Esophagus muscularis mucosa (tissue), 4 donors: ENCODE measurements at places on chromosomes 2 and 18. TPM values are rescaled to one million over a fixed set of nuclear protein-coding genes. Genes with fewer than 3 reads are reported as not detected.

DNA sequence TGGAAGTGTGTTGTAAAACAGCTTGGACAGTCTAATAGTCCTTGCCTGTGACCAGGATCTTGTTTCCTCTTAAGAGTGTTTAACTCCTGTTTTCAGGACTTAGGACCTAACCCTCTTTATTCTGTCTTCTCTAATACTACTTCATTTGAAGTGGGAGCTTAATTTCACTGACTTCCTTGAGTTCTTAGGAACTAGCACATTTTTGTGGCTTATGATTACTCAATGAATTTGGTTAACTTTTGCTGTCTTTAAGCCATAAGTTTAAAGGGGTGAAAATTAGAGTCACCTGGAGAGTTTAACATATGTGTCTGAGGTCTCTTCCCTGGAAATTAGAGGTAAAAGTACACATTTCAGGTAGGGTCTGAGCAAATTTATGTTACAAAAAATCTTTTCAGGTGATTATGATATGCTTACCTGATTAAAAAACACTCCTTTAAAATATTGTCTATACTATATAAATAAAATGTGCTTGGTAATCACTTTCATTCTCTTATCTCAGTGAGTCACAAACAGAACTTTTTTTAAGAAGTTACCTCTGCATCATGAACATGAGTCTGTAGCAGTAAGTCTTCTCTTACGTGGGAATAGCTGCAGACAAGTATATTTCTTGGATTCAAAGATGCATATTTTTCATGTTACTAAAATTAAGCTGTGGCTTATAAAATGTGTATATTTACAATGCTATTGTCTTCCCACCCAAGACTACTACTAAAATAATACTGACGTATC is 52.7 kb downstream of the ATP9B start:
- no peak for DNase-seq

DNA sequence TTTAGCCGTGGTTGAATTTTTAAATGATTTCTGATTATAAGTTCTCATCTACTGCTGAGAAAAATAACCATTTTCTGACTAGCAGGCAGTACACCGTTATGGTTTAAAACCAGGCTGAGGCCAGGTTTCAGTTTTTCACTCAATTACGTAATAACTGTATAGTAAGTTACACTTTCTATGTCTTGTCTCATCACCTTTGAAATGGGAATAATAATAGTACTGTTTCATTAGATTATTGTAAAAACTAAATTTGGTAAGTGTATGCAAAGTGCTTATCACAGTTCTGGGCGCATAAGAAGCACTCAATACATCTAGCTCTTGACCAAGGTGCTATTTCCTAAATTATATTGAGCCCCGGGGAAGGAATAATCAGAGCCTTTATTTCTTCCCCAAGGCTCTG is 76.8 kb downstream of the LIMS1 start:
- no peak for DNase-seq

Gene DAW1
- total RNA-seq, result not detected

- DNase-seq, result no peak
These were observed 64.9 kb downstream of the CDH2 start for GRCh38 chr18:28112056-28112470.

- DNase-seq, result no peak
These were observed 32.5 kb downstream of the NABP1 start for GRCh38 chr2:191710411-191710900.

DNA sequence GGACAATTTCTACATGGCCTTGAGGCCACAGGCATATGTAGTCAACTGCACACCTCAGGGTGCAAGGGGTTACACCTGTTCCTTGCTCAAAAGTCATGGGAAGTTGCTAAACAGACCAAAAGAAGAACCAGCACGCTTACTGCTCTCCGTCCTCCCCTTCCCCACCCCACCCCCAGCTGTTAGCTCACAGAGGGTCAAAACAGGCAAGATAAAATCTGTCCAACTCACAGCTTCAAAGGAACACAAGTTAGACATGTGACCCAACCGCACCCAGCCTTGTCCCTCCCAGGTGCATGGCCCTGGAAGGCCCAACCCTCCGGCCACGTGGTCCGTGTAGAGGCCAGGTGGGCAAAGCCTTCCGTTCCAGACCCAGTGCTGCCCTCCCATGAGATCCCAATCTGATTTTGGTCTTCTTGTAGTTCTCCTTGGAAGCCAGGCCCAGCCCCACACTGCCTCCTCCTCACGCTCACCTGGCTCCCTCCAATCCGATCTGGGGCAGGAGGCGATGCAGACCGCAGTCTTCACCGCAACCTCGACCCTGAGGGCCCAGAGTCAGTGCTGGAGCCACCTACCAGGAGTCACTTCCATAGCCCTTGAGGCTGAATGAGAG is 14.5 kb upstream of the ASPRV1 start:
- no peak for DNase-seq

DNA sequence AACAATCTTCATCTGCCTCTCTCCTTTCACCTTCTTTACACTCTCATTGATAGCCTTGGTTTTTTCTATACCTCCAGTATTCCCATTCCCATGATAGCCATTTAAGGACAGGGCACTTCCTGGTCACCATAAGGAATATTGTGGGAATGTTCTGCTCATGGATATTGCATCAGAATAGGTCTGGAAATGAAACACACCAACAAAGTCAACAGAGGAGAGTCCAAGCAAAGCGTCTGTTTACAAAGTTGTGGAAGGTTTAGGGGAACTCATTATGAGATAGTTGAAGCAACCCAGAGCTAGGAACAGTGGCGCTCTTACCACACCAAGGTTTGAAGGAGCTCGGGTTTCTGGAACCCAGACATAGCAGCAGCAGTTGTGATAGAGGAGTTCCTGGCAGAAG is 150.3 kb upstream of the TNP1 start:
- DNase-seq, result peak; percentile 62

DNA sequence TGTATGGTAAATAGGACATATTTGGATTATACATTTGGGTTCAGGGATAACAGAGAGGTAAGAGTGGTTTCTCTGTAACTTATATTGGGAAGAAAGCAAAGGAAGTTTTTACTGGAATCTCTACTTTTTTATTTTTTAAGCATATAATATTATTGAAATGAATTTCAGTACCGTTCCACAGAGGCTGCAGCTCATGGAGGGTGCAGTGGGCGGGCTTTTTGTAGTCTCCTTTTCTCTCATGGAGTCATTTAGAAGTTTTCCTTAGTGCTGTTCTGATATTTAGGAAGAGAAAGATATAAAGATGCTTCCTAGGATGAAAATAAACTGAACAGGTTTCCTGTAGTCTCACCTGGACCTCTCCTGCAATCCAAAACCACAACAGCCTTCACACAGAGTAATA is 1153.3 kb upstream of the TMEFF2 start:
- DNase-seq, result no peak

Gene SLC4A3
- total RNA-seq, result 20.9 TPM

- no peak for DNase-seq
These were observed 195.3 kb upstream of the HS6ST1 start for GRCh38 chr2:128513961-128514283.

DNA sequence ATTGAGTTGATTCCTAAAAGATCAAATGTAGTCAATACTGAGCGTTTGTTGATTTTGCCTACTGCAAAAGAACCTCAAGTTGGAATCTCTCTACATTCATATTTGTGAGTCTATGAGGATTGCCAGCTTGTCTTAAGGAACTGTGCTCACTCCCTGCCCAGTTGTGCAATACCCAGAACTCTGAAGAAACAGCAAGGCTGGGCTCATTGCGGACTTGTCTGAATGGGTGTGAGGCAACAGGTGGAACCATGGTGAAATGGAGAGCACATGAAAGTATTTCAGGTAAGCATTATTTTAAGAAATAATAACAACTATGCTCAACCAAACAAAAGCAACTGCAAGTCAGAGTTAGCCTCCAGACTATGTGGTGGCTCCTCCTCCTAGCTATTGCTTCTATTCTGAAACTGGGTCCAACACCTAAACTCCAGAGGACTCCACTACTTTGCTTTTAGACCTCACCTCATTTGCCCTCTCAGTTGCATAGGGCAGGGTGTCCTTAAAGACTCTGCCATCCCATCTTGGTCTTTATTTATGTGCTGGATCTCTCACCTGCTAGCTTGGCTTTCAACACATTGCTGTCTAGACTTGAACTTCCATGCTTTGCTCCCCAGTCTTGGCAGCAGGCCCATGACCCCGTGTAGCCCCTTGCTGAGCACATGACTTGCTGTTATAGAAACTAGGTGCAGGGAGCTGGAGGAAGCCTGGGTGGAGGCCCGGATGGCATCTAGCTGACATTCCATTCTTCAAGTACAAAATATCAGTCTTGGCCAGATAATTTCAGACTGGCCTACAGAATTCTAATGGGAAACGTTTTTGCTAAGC is 94.8 kb upstream of the ARL5A start:
- no peak for DNase-seq

DNA sequence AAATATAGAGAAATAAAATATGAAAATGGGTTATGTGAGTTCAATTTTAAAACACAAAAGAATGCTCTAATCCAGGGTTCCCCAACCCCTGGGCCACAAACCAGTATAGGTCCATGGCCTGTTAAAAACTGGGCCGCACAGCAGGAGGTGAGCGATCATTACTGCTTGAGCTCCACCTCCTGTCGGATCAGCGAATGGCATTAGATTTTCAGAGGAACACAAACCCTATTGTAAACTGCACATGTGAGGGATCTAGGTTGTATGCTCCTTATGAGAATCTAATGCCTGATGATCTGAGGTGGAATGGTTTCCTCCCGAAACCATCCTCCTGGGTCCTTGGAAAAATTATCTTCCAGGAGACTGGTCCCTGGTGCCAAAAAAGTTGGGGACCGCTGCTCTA is 34.7 kb downstream of the TTR start:
- DNase-seq, result peak; percentile 80

DNA sequence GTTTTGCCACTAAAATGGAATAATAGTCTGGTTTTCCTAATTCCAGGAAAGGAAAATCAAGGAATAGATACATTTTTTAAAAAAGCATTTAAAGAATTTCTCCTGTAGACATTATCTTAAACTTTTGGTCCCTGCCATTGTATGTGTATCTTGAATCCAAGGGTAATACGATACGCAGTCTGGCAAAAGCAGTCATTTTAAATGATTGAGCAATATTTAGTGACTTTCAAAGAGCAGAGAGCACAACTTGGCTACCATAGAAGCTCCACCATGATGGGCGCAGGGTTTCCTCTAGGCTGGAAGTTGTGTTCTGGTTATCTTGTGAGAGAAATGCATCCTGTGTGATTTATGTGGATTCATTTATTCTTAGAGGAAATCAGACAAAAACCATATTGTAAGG is 92.9 kb downstream of the NEDD4L start:
- no peak for DNase-seq

DNA sequence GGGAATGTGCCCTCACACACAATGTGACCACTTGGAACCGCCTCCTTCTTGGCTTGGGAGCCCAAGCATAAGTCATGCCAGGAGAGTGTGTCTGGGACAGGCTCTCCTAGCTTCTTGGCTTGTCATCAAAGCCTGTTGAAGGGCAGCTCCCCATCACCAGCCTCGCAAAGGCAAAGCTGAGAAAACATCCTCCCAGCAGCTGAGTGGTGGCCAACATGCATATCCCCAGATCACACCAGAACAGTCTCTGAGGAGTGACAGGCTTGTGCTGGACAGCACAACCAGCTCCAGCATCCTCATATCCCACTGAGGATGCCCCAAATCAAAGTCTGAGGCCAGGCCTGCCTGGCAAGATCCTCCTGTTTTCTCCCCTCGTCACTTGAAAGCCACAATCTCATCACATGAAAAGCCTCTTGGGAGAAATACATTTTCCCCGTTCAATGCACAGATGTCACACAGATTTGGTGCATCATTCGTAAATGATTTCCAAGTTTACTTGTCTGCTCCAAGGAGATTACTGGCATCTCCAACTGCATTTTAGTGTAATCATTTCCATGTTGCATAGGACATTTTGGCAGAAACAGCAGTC is 269.3 kb downstream of the TTC32 start:
- peak; percentile 86 for DNase-seq

GRCh38 chr2:28982381-28982950 is 1.4 kb downstream of the TOGARAM2 start:
- no peak for DNase-seq

- no peak for DNase-seq
These were observed 25.8 kb downstream of the CASP10 start for GRCh38 chr2:201208563-201209252.

Gene SCN3A
- 1.8 TPM for total RNA-seq

GRCh38 chr18:50432915-50433314 is 58.1 kb downstream of the SKA1 start:
- peak; percentile 42 for DNase-seq

DNA sequence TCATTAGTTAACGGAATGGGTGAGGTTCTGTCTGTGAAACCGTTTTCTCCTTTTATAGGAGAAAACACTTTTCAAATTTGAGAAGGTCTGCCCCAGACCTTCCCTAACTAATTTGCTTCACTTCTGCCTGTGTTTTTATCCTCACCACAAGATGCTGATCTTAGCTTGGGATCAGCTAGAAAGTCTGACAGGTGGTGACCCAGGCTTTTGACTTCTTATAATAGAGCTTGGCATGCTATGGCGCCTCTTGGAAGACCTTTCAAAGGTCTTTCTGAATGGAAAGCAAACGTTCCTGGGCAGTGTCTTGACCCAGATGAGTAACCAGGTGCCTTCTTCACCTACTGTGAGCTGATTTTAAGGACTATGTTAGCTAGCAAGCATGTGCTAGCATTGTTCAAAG is 91.4 kb downstream of the LYPD6 start:
- no peak for DNase-seq

Gene ASPRV1
- 1.7 TPM for total RNA-seq

DNA sequence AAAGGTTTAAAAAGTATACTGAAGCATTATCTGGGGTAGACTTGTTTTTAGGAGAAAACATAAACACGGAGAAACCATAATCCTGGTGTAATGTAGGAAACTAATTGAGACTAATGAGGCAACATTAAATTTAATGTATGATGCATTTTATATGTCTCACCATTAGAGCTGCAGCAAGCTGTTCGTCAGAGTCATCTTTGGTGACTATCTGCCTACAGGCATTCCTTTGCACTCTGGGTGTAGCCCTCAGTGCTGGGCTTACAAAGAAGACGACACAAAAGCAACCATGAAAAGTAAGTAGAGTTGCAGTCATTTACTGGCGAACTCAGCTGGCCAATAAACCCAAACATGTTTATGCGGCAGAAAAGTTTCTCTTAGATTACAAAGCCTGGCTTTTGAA is 415.3 kb upstream of the ZEB2 start:
- DNase-seq, result no peak

GRCh38 chr18:3014503-3015203 is 1.7 kb upstream of the LPIN2 start:
- DNase-seq, result no peak

DNA sequence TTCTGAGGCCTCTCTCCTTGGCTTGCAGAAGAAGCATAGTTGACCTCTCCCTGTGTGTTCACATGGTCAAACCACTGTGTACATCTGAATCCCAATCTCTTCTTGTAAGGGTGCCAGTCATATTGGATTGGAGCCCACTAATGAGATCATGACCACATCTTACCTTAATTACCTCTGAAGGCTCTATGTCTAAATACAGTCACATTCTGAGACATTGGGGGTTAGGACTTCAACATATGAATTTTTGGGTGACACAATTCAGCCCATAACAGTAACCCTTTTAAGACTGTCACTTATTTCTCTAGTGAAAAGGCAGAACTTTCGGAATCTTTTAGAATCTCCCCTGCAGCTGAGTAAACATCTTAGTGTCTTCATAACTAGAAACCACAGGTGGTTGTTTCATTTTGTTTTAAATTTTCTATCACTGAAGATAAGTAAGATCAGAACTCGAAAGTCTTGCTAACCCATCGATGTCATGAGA is 33.3 kb downstream of the BMP10 start:
- DNase-seq, result no peak
